ENCODE measurements at places on chromosomes 16 and 17.
A peak's percentile ranks its signal among the peaks of the same experiment; 100 is the strongest.

GRCh38 chr16:25823891-25824290 lies 132.1 kb downstream of the HS3ST4 start:
- no peak for DNase-seq

GRCh38 chr16:73145166-73145880 lies 97.4 kb upstream of the ZFHX3 start:
- DNase-seq, result no peak

DNA sequence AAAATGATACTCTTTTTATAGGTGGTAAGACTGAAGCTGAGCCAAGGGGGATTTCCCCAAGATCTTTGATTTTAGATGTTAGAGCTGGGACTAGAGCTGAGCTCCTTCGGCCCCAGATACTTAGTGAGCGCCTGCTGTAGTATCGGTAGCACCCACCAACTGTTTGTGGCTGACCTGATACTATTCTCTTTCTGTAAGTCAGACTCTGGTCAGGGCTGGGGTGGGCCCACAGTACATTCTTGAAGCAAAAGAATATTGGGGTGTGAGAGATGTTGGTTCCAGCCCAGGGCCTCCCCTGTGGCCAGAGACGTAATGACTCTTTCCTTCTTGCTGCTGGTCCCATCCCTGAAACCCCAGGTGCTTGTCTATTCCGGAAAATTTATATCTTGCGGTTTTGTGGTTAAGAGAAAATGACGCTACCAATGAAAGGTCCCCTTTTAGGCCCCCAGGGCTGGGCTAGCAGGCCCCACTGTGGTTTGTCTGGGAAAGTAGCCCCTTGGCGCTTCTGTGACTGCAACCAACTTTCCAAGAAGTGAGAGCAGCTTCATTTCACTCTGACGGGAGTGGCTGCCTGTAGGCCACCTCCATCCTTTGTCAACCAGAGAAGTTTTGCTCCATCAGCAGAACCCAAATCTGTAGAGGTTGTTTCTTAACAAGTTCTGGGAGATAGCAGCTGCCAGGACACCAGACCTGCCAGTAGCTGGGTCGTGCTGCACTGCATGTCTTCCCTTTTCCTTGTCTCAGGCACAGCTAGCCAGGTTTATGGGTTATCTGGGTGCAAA lies 86.4 kb upstream of the LGALS9 start:
- DNase-seq, result peak; percentile 80

DNA sequence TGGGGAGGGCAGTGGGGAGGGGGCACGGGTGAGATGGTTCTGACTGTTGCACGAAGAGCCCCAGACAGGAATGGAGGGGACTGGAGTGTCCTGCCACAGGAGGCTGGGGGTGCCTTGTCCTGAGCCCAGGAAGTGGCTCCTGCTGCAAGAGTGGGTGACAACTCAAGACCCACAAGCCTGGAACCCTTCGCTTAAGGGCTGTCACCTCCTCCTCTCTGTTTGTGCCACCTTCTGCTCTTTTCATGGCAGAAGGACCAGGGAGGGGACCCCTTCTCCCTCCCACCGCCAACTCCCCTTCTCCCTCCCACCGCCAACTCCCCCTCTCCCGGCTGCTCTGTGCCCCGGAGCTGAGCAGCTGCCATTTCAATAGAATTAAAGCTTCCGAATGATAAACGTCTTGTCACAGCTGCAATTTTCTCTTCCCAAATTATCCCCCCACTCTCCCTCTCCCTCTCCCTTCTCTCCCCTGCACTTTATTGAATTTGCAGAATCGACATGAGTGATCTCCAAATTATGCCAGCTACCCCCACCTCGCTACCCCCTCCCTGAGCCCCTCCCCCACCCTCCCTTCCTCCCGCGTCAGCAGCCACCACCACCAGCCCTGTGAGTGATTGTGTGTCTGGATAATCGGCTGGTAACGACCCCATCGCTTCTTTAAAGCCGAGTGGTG lies 13.7 kb downstream of the GJD3 start:
- no peak for DNase-seq

DNA sequence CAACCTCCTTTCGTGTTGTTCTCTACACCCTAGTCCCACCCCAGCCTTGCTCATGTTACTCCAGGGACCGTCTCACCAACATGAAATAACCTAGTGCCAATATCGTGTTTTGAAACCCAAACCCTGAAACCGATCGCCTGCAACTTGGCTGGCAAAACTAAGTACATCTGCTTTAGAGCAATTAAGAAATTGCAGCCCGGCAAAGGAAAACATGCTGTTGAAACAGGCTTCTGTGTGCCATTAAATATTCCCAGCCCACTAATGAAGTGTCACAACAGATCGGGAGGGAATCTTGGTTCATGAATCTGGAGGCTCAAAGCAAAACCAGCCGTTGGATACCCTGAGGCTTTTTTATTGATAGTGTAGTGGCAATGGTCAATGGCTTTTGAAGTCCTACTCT lies 48.3 kb upstream of the GPR139 start:
- no peak for DNase-seq

GRCh38 chr17:78124081-78124835 lies 4.3 kb downstream of the TMC6 start:
- DNase-seq, result no peak

DNA sequence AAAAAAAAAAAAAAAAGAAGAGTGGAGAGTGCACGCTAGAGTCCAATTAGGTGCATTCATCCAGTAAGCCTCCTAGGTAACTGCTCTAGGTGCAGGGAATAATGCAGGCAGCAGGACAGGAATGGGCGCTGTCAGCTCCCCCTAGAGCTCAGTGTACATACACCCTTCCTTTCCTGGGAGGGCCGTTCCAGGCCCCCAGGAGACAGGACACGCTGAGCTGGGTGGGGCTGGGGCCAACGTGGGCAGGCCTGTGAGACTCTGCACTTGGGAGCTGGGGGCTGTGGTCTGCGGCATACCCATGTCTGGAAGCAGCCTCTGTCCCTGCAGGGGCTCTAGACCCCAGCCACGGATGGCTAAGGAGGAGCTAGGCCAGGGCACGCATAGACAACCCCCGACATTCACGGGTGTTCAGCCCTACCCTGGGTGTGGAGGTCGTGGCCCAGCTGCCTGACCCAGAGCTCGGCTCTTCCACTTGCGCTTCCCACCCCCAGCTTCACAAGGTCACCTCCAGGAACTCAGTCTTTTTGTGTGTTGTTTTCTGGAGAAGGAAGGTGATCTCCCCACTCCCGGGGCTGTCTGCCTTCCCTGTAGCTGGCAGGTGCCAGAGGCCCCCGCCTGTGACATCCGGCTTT lies 1.0 kb upstream of the ANTKMT start:
- DNase-seq, result no peak

DNA sequence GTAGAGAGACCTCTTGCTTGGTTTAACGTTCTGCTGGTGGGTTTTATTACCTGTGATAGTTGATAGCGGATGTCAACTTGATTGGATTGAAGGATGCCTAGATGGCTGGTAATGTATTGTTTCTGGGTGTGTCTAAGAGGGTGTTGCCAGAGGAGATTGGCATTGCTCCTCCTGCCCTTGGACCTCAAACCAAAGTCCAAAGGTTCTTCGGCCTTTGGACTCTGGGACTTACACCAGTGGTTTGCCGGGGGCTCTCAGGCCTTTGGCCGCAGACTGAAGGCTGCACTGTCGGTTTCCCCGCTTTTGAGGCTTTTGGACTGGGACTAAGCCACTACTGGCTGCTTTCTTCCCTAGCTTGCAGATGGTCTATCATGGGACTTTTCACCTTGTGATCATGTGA lies 17.5 kb upstream of the TNRC6C start:
- no peak for DNase-seq

- no peak for DNase-seq
Observed at GRCh38 chr16:89080196-89080853, 13.3 kb upstream of the ACSF3 start.

GRCh38 chr16:83115491-83116232 lies 488.9 kb downstream of the CDH13 start:
- no peak for DNase-seq

GRCh38 chr17:2140683-2141082 lies 85.8 kb downstream of the HIC1 start:
- DNase-seq, result no peak

GRCh38 chr17:55487695-55488432 lies 23.4 kb downstream of the SMIM36 start:
- DNase-seq, result no peak

- no peak for DNase-seq
Observed at GRCh38 chr17:74865504-74866197, 6.0 kb upstream of the GRIN2C start.

- DNase-seq, result no peak
Observed at GRCh38 chr16:49876716-49877129, 20.8 kb upstream of the ZNF423 start.

DNA sequence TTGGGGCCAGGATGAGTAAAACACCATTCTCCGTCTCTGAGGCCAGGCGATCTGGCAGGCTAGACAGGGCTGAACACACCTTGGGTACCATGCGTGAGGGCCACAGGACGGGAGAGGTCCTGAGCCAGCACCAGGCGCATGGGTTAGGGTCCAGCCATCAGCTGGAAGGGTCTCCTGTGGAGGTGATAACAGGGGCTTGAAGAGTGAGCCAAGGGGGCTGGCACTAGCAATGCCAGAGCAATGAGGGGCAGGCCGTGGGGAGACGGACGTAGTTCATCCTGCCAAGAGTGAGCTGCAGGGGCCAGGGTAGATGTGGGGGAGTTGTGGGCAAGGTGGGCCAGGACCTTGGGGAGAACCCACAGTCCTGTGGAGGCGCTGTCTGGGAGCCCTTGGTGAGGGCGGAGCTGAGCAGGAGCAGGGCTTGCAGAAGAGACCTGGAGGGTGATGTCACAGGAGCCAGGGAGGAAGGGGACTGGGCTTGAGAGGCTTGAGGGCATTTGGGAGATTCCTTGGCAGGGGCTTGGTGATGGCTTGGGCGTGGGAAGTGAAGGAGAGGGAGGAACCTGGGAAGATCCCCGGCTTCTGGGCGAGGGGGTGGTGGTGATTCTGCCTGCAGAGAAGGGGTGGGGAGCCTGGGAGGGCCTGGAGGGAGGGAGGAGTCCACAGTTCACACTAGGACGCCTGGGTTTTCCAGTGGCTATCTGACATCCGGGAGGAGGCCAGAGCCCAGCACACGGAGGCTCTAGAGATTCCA lies 6.3 kb upstream of the NPTX1 start:
- no peak for DNase-seq
